Right renal pelvis (tissue), 4 donors: ENCODE measurements at places on chromosomes 7 and 10.
A peak's percentile ranks its signal among the peaks of the same experiment; 100 is the strongest.

GRCh38 chr10:45809837-45810236 is 37.5 kb downstream of the AGAP4 start:
- no peak for DNase-seq

- no peak for DNase-seq
Measured at GRCh38 chr10:24597426-24597825, 126.3 kb downstream of the ARHGAP21 start.

DNA sequence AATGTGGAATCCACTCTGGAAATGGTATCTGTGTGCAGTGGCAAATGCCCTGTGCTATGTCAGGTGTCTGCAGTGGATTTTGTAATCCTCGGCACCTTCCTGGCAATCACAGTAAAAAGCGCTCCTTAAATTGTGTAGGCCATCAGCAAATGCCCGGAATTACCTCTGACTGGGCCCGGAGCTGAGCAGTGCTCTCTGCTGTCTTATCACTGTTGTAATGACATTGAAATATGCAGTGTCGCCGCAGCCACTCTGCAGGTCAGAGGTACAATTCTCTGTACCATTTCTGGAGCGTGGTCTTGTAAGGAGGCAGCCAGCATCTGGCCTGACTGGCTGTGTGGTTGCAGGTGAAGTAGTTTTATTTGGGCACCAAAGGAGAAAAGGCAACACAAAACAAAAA is 416.4 kb upstream of the MKI67 start:
- DNase-seq, result no peak

DNA sequence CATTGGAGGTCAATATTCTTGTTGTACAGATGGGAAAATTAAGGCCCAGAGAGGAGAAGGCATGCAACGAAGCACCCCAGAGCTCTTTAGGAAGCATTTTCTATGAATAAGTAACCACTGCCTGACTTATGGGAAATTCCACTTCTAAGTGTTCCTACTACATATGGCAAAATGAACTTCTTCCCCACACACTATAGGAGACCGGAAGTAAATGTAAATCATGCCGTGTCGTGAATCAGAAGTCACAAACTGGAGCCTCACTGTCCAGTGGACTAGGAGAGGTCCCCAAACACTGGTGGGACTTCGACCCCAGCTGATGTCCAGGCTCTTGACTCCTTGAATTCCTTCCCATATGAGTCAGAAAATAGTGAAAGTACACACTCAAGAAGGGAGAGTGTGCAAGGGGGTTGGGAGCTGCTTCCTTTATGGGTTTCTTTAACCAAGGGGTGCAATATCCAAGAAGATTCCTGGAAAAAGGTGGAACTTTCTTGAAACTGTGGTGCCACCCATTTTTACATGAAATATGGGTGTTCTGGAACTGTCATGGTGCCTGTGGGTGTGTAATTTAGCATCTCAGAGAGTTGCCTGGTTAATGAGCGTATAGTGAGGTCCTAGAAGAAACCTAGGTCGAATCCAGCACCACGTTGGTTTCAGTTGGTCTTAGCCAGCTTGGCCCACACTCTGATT is 6.7 kb downstream of the RASSF4 start:
- no peak for DNase-seq

DNA sequence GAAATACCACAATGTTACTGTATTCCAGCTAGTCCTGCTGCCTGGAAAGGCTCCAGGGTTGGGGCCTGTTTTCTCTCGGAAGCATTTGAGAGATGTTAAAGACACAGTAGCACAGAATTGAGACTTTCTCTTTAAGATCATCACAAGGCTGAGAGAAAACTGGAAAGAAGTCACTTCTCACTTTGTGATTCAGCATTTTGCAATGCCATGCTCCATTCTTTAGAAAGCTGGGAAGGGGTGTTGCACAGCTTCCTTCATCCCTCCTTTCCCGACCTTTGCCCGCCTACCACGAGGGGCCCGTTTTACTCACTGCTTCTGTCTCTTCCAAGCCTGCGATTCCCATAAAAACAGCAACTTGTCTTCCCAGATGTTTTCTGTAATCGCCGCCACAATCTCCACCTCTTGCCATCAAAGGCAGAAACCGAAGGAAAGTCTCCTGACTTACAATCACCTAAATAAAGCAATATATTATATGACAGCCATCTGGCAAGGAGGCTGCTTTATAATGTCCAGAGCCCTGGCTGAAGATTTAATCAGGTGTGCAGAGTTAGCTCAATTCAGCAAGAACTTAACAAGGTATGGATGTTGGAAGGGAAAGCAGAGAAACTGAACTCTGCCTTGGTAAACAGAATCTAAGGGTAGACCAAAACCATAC is 18.9 kb downstream of the NOD1 start:
- DNase-seq, result no peak

DNA sequence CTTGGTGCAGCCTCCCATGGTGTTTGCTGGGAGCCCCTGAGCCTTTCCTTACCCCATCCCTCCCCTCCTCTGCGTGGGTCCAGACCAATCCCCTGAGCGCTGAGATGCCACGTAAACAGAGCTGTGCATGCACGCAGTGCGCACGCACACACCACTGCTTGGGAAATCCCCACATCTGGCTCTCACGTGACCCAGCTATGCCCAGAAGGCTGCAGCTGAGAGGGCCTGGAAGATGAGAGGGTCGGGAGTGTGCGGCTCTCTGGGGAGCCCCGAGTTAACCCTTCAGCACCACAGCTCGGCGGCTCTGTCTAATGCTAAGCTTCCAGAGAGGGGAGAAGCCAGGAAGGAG is 177.2 kb downstream of the SH3PXD2A start:
- no peak for DNase-seq

- no peak for DNase-seq
Measured at GRCh38 chr7:32319012-32319382, 171.2 kb downstream of the LSM5 start.

DNA sequence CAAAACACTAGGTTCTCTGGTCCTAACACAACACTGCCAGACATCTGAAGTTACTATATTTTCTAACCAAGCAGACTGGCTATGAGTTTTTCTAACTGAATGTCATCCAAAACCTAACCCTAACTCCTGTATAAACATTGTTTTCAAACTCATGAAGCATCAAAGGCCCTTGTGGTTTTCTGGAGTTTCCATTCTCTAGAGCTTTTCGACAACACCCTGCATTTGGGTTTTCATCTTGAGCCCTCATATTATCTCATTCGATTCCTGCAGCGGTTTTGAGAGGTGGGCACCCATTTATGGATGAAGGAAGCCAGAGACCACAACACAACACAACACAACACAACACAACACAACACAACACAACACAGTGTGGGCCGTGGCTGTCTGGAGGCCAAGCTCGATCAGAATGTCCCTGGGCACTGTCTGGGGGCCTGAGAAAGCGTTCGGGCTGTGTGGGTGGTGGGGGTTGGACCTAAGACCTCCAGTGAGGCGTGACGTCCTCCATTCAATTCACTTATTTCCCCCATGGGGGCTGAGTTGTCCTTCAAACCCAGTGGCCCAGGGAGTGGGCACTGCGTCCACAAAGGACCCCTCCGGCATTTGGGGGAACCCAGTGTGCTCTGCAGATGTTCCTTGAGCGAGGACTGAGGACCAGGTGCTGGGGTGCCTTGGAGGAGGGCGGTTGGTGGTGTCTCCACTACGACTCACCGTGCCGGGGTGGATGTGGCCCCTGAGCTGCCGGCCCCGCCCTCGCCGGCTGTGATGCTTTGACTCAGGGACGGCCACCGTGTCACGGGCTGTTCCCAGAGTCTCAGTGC is 490.4 kb downstream of the DNAJB6 start:
- DNase-seq, result no peak

DNA sequence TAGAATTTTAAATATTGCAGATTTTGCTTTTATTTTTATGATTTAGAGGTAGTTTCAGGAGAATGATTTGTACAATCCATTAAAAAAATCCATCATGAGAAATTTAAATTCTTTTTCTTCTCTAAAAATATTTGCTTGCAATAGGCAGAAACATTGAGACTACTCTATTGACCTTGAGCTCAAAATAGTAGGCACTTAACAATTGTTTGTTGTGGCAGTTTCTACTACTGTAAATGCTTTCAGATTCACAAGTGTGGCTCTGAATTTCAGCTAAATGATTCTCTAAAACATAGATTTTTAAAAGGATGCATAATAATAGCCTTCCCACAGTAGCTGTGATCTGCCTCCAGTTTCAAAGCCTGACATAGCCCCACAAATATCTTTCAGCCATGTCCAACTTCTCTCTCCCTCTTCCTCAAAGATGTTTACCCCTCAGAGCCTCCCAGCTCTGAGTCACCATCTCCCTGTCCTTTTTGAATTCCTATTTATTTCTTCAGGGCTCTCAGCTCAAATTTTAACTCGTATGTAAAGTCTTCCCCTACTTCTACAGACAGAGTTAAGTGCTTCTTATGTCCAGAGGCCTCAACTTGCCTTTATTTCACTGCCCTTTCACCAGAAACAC is 160.5 kb downstream of the AOAH start:
- DNase-seq, result no peak

- no peak for DNase-seq
Measured at GRCh38 chr7:29185613-29186012, 9.0 kb upstream of the CHN2 start.

- DNase-seq, result no peak
Measured at GRCh38 chr7:110253093-110253492, 837.8 kb upstream of the LRRN3 start.

GRCh38 chr7:37988721-37989650 is 68.5 kb downstream of the EPDR1 start:
- no peak for DNase-seq

- no peak for DNase-seq
Measured at GRCh38 chr7:142595816-142596516, 153.3 kb upstream of the PRSS1 start.

GRCh38 chr10:47456079-47456785 is 27.7 kb downstream of the ANXA8 start:
- DNase-seq, result peak; percentile 31

DNA sequence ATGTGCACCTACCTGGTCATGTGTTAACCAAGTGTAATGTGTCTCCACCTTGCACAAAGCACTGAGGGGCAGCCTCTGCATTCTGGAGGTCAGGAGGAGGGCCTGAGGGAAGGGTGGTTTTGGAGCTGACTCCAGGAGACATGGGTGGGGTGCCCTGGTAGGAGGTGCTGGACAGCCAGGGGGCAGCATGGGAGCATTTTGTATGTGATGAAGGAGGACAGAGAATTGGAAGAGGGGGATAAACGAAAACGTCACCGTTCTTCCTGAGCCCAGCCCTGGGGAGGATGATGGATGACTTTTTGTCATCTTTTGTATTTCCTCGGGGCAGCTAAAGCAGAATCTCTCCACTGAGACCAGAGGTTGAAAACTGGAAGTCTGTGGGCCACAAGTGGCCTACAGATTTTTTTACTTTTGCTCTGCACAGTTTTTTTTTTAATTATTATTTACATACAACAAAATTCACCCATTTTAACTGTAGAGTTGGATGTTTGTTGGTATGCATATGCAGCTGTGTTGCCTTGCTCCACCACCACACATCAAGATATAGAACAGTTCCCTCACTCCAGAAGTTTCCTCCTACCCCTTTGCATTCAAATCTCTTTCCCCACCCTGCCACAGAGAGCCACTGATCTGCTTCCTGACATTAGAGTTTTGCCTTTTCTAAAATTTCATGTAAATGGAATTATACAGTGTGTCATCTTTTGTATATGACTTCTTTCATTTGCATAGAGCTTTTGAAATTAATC is 242.5 kb downstream of the VTI1A start:
- no peak for DNase-seq

DNA sequence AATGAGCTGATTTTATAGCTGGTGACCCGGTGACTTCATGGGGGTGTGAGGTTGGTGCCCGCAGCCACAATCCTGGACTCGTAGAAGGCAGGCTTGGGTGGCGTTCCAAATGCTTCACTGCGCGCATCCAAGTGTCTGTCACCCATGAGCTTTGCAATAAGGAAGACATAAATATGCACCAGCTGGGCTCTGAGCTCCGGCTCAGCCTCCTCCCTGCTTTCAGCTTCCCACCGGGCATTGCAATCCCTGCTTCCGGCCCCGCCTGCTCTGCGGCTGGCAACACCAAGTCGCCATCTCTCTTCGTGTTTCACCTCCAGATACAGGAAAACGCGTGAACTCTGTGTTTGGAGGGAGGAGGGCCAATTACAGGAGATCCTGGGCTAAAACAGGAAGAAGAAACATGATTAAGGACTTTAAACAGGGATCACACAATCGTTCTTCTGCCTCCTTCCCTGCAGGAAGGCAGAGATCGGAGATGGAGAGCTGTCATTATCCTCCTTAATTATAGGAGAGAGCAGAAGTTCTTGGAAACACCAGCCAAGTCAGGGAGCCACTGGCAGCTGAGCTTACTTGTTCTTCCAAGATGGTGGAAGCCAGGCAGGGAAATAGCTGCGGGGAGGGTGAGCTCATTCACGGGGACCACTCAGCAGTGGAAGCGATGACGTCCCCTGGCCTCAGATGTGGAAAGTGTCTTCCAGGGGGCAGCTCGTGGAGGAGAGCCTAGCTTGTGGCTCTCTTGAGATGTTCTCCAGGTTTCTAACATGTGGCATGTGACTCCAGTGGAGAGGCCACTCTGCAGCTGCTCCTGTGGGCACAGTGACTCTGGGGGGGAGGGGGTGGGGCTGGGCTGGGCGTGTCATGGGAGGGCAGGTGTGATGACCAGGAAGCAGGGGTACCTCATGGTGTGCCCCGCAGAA is 134.9 kb downstream of the CAMK1D start:
- no peak for DNase-seq

DNA sequence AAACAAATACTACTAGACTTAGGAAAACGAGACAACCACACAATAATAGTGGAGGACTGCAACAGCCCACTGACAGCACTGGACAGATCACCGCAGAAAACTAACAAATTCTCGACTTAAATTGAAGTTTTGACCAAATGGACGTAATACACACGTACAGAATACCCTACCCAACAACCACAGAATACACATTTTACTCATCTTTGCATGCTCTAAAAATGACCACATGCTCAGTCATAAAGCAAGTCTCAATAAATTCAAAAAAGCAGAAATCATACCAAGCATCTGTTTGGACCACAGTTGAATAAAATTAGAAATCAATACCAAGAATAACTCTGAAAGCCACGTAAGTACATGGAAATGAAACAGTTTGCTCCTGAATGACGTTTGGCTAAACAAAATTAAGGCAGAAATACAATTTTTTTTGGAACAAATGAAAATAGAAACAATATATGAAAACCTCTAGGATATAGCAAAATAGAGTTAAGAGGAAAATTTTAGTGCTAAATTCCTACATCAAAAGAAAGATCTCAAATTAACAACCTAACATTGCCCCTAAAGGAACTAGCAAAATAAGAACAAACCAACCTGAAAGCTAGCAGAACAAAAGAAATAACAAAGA is 30.6 kb downstream of the MAPK8 start:
- no peak for DNase-seq

GRCh38 chr10:119367841-119368549 is 160.6 kb downstream of the GRK5 start:
- DNase-seq, result no peak

- no peak for DNase-seq
Measured at GRCh38 chr7:46775020-46775419, 806.9 kb downstream of the TNS3 start.

DNA sequence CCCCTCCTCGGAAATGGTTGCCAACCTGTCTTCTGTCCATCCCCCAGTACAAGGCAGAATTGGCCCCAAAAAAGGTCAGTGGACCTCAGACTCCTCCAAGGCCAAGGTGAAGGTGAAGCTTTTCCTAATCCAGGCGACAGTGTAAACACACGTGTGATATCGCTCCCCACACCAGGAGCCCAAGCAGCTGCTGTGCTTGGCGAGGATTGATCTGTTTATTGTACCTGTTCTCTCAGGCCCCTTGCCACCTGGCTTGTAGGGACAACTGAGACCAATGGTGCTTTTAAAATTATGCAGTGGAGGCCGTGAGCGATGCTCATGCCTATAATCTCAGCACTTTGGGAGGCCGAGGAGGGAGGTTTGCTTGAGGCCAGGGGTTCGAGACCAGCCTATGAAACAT is 66.1 kb upstream of the GTF2IRD1 start:
- no peak for DNase-seq
